ENCODE measurements at places on chromosomes 7 and 10. TPM values are rescaled to one million over a fixed set of nuclear protein-coding genes. Genes with fewer than 3 reads are reported as not detected.

DNA sequence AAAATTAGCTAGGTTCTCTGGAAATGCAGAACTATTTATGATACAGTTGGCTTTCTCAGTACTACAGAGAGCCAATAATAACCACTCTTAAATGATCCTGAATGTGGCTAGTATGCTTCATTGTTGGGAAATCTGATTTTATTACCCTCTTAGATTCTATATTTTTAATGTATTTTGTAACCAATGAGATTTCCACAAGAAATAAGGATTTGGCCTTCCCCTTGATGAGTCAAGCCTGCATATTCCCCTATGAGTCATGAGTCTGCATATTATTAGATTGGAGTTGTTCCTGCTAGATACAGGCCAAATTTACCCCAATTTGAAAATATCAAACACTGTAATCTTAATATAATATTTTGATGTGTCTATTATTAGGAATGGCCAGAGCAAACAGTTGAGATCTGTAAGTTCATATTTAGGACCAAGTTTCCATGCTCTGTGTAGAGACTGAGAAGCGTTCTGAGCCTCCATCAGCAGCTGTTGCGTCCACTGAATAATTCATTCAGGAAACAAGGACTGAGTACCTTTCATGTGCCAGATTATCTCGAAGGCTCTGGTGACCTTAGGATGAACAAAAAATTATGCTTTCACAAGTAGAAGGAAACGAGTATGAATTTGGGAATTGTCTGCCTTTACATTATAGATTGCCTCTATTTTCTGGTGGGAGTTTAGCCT lies 793.4 kb downstream of the NRG3 start:
- no peak for DNase-seq

DNA sequence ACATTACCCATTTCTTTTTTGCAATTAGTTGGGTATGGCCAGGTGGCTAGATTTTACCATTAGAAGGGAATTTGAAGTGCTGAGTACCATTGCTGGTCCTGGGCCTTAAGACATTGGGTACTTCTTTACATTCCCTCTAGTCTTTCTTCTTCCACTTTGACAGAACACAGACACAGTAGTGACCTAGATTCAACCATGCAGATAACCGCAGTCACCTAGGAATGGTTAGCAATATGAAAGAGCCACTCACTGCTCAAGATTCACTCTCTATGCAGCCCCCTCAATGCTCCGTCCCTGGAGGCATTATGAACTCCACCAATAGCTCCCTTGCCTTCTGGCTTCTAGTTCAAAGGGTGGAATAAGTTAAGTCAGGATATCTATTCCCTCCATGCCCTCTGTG lies 16.2 kb upstream of the PON1 start:
- DNase-seq, result no peak

DNA sequence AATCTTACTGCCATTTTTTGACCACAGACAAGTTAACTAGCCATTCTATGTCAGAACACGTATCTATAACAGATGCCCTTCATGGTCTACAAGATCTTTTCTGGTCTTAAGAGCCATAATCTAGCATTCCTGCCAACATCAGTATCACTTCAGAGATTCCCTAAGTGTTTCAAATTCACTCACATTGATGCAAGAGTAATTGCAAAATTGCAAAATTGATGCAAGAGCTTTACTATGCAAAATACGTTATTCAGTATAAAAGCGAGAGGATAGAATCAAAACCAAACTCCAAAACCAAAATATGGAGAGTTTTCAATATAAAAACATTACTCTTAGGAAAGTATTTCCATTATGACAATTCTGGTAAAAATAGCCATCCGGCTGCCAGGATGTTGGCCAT lies 38.1 kb upstream of the PPP1R17 start:
- DNase-seq, result no peak

- DNase-seq, result no peak
Measured at GRCh38 chr7:82210416-82211184, 233.0 kb downstream of the CACNA2D1 start.

DNA sequence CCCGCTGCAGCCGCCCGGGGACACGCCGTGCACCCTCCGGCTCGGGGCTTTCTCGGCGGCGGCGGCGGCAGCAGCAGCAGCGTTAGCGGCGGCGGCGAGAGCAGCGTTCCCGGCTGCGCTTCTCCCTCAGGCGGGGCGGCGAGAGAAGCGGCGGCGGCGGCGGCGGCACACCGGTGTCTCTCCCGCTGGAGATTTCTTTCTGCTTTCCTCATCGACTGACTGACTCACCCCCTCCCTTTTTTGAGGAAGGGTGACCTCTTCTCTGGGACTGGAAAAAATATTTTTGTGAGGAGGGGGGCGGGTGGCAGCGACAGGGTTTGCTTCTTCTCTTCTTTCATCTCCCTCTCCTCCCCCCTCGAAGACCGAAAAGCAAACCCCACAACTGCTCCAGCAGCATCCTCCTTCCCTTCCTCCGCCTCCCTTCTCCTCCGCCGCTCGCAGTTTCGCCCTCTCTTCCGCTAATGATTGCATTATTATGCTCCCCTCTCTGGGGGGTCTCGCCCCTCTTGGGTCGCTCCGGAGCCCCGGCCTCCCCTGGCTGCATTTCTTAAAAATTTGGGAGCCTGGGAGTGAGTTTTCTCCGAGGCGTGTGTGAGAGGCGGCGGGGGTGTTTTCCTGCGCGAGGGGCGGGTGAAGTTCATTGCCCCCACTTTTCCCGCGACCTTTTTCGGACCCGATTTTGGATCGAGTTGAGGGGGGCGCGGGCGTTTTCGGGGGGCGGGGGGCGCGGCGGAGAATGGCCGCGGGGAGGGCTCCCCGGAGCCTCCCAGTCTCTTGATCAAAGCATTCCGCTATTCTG lies 411 bp downstream of the AUTS2 start:
- DNase-seq, result peak; percentile 75

DNA sequence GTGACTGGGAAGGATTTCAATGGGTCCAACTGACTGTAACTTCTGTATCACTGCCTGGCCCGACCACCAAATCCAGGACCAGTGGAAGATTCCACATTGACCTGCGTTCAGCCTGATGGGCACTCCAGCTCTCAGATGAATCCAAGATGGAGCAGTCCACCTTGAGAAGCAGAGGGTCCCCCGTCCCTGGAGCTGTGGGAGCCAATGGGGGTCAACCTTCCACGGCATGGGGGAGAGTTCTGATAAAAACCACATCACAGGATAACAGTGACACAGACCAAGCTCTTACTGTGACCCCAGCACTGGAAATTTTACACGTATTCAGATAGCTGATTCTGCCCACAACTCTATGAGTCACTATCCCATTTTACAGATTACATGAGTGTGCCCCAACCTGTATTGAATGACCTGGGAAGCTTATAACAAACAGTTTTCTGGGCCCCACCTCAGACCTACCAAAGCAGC lies 11.2 kb downstream of the ZCCHC24 start:
- DNase-seq, result no peak

DNA sequence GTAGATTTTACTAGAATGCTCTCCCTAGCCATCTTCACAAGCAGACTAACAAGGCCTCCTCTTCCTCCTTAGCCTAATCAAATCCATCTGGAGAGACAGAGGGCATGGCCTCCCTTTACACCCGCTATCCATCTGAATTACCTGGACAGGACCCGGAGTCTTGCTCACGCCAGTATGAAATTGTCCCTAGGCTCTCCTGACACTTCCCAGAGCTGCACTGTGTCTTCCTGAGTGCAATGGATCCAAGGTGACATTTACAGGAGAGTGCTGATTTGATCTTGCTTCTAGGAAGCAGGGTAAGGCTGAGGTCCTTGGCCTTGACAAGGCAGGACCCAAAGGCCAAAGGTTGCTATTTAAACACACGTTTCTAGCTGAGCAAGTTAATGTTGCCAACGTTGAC lies 147.8 kb downstream of the HIBADH start:
- no peak for DNase-seq

DNA sequence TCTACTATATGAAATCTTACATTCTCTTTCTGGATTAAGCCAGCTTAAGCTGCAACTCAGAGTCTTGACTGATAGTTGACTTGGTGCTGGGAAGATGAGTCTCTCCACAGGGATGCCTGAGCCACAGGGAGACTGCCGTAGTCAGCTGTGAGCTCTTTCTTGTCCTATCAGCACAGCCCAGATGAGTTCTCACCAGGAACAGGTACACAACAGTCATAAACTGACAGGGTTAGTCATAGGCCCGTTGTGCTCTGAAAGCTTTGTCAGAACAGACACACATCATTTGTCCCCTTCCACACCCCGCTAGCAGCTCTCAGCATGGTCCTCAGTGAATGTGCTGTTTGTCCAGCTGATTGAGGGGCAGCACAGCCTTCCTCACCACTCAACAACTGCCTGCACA lies 221.6 kb downstream of the RPS24 start:
- DNase-seq, result no peak

GRCh38 chr7:114128880-114129279 lies 210.1 kb upstream of the PPP1R3A start:
- DNase-seq, result no peak

AGBL3 gene
- total RNA-seq, result 1.7 TPM

DNA sequence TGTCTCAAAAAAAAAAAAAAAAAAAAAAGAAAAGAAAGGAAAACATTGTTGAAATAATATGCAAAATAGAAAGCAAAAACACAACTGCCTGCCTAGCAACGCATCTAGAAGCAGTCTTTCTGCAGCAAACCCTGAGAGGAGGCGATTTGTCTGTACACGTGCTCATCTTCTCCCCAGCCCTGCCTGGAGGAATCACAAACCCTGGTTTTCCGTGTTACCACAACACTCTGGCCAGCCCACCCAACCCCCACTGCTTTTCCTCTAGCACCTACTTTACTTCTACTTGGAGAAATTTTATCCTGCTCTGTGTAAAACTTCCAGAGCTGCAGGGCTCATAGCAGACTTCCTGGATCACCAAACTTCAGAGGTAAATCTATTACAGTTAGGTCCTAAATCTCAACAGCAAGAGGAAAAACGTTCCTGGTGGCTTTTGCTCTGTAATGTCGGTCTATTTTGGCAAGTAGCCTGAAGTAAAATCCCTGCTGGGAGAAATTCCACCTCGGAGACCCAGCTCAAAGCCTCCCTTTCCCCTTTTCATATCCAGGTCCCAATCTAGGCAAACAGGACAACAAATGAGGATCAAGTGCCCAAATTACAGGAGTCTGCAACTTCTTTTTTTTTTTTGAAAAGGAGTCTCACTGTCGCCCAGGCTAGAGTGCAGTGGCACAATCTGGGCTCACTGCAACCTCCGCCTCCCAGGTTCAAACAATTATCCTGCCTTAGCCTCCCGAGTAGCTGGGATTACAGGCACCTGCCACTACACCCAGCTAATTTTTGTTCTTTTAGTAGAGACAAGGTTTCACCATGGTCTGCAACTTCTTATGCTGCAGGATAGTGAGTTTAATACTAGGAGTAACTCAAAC lies 91.6 kb downstream of the DNMBP start:
- peak; percentile 68 for DNase-seq

CPA5 gene
- not detected for total RNA-seq

DNA sequence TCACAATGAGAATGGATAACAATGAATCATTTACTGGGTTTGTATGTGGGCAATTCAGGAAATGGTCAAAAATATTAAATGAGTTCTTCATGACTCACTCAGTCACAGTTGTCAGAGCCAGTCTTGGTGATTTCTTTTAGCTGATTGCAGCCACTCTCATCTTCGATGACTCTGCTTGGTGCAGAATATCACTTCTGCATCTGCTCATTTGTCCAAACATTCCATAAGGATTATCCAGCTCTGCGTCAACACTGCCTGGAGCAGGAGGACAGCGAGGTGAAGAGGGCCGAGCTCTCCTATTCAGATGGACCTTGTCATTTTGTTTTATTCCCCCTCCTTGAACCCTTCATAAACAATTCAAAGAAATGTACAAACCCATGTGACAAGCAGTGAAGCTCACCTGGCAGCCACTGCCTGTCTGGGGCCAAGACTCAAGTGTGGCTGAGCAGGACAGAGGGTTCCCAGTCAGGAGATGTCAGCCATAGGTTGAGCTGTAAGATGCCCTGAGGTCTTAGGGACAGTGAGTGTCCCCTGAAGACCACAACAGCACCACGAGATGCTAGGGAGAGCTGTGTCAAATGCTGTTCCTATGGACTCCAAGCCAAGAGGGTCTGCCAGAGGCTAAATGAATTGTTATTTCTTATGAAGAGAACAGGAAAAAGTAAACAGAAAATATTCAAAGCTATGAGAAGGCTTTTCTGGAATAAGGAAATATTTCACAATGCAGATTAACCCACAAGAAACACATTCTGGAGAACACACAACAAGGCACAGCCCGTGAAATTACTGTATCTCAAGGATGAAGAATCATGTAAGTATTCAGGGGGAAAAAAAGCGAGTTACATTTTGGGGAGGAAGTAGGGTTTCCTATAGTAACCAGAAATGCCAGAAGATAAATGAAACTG lies 33.1 kb upstream of the EGFR start:
- no peak for DNase-seq

UCN3 gene
- total RNA-seq, result not detected

- DNase-seq, result no peak
Measured at GRCh38 chr10:47237316-47238260, 62.4 kb upstream of the GDF10 start.

- DNase-seq, result no peak
Measured at GRCh38 chr10:121292321-121292720, 305.9 kb downstream of the FGFR2 start.

ABI1 gene
- total RNA-seq, result 37.4 TPM
